ENCODE measurements at places on chromosomes 4 and X.
A peak's percentile ranks its signal among the peaks of the same experiment; 100 is the strongest.

DNA sequence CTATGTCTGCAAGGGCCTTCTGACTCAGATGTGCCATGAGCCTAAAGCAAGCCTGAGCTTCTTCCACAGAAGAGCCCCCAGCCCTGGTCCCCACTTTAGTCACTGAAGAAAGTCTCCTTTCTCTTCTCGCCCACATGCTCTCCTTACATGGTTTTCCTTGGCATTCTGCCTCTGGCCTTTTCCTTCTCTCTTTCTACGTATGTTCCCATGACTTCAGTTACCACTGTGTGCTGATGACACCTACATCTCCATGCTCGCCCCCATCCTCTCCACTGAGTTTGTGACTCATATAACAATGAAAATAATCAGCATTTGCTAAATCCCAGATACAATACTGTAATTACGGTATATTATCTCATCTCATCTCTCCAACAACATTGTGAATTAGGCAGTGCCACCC is 149.3 kb downstream of the AMMECR1 start:
- peak; percentile 10 for DNase-seq

- no peak for DNase-seq
These were observed 432.8 kb downstream of the ANKRD50 start for GRCh38 chr4:124279741-124280140.

DNA sequence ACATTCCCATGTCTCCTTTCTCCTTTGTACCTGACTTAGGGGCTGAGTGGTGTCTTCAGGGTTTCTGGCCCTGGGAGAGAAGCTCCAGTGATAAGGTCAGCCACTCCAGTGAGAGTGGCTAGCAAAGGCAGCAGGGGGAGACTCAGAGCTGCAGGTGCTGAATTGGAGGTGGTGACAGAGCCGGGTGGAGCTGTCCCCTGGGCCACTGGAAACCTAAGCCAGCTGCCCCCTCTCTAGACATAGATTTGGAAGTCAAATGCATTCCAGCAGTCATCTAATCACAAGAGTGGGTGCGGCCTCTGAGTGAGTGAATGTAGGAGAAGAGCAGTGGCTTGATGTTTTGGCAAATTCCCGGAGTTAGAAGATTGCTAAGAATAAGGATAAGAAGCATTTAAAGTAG is 28.5 kb downstream of the TRIM2 start:
- DNase-seq: no peak

GRCh38 chr4:40990899-40991265 is 223.5 kb downstream of the APBB2 start:
- DNase-seq: no peak

GRCh38 chr4:38046727-38047489 is 86.7 kb downstream of the PTTG2 start:
- peak; percentile 11 for DNase-seq

DNA sequence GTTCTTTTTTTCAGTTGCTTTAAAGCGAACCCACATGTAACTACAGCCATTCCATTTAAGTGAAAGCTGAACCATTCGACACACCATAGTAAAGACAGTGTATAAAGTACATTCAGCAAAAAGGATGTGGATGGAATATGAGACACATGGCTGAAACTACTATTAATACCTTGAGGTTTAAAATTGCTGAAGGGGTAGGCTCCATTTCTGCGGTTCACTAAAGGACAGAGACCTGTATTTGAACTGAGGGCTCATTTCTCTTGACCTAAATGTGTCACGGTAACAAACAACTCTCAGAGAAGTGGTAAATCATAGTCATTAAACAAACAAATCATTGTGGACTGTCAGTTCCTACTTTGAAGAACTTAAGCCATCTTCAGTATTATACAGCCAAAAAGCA is 1085.6 kb upstream of the TENM3 start:
- DNase-seq: no peak

DNA sequence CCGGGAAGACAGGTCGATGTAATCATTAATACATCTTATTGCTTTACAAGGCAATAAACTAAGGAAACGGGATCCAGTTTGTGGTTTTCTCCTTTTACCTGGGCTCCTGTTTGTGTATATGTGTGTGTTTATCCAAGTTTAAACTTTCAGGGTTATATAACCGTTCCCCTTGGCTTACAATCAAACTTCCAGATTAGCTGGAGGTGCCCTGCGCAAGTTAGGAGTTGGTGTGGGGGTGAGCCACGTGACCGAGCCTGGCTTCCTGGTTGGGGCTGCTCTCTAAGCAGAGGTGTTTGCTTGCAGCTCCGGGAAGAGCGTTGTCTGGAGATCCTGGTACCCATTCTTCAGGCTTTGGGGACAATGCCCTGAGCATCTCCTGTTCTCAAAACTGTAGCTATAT is 129.2 kb downstream of the FHDC1 start:
- DNase-seq: no peak

DNA sequence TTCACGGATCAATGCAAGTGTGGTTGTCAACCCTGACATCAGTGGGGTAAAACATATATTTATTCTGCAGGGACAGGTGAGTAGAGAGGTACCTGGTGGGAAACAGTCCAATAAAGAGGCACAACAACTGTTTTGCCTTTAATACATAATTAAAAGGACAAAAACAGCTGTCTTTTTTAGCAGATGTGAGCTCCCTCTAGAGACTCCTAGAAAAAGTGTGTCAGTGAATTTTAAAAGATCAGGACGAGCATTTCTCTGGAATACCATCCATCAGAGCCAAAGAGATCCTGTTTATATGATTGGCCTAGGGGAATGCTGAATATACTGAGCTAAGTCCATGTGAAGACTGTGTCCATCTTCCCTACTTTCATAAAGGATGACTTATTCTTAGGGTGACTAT is 58.3 kb downstream of the TMEM144 start:
- DNase-seq: no peak

DNA sequence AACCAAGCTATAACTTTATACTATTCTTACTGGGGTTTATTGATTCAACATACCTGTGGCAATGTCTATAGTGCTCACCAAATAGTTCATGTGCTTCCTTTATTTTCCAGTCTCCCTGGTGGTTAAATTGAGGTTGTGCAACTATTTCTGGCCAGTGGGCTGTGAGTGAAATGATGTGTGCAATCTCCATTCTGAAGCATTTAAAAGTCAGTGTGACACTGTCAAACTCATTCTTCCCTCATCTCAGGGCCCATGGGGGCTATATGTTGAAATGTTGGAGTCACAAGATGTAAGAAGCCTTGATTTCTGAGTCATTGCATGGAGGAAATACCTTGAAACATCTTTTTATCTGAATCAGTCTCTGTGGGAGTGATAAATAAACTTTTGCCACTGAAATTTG is 414.3 kb upstream of the RPS6KA3 start:
- DNase-seq: no peak

- no peak for DNase-seq
These were observed 40.9 kb upstream of the GYPA start for GRCh38 chr4:144181391-144181790.

GRCh38 chrX:102651242-102652011 is at the start of gene GPRASP1:
Gene GPRASP1 (plus strand): TSS chrX:102651483. CDS start chrX:102653914, 2,431 bp downstream.
- DNase-seq: no peak

DNA sequence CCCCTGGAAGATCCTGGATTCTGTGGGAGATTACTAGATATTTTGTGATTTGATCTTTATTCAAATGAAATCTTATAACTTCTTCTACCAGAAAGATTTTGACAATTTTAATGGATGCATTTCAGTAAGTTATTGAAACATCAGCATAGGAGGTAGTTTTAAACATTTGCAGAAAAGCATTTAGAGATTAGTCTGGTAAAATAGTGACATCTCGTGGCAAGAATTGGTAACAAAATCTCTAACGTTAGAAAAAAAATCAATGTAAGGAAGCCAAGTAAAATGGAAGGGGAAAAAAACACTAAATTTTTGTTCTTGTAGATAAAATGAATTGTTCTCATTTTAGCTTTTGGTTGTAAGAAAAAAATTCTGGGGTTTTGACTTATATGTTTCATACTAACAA is 73.3 kb downstream of the TASL start:
- peak; percentile 2 for DNase-seq

DNA sequence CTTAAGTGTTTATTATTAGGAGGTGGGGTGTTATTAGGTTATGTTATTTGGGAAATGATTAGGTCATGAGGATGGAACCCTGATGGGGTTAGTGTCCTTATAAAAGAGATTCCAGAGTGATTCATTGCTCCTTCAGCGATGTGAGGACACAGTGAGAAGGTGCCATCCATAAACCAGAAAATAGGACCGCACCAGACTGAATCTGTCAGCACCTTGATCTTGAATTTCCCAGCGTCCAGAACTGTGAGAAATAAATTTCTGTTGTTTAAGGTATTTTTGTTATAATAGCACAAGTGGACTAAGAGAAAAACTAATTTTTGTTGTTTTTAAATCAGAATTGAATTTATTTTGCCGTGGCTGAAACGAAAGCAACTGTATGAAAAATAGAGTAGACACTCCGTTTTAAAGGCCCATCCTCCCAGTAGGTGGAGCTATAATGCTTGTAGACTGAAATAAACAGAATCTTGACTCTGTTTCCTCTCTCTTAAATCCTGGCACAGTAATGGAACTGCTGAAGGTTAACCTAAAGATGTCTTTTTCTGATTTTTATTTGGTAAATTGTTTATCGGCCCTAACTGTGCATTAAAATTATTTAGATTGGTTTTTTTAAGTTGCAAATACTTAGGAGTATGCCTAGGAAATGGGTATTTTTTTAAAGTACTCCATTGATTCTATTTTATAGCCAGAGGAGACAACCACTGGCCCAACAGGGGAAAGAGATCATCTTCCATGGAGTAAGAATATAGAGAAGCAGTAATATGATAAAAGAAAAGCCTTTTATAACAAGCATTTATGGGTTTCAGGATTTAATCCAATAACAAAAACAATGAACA is 133.2 kb upstream of the ADAMTS3 start:
- peak; percentile 1 for DNase-seq

DNA sequence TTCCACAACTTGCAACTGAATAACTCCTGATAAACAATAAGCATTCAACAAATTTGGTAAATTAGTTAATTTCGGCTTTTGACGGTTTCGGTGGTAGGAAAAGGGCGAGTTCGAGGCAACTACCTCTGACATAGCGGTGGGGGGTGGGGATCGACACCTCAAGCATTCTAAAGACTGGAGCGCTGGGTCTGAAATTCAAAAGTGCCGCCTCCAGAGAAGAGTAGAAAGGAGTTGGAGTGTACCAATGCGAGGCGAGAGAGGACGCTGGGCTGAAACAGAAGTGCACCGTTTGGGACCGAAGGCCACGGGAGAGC is 725 bp downstream of the SMC1A start:
- no peak for DNase-seq

DNA sequence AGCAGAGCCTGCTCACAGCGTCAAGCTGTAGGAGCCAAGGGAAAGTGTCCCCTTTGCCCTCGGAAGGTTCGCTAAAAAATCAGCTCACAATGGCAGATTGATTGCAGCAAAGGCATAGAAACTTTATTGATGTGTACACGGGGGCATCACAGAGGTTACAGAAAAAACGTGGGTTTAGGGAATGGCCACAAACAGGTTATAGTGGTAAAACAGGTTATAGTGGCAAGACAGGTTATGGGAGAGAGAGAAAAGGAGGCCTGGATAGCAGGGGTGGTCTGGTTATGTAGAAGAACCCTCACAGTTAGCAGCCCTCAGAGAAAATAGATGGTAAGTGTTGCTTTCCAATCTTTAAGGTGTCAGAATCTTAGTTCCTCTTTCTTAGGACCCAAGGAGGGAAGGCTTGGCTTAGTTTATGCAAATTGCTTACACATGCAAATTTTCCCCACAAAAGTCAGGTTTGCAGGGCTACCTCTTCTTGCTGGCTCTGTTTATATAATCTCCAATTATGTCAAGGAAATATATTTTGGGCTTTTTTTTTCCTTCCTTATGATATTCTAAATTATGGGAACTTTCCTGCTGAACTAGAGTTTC is 113.7 kb downstream of the BMP15 start:
- no peak for DNase-seq

DNA sequence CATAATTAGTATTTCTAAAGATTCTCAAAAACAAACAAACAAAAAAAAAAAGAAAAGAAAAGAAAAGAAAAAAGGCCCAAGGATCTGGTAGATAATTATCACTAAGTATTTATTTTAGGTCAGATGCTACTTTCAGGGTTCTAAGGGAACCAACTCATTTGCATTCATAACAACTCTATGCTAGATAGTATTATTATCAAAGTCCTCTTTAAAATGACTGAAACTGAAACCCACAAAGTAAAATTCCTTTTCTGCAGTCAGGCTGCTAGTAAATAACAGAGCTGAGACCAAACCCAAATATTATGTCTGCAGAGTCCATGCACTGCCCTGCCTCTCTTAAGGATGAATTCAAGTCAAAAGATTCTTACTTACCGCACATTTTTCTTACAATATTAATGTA is 38.3 kb upstream of the MAPK10 start:
- DNase-seq: no peak

- DNase-seq: no peak
These were observed 744.8 kb upstream of the HS3ST1 start for GRCh38 chr4:12173496-12173895.

DNA sequence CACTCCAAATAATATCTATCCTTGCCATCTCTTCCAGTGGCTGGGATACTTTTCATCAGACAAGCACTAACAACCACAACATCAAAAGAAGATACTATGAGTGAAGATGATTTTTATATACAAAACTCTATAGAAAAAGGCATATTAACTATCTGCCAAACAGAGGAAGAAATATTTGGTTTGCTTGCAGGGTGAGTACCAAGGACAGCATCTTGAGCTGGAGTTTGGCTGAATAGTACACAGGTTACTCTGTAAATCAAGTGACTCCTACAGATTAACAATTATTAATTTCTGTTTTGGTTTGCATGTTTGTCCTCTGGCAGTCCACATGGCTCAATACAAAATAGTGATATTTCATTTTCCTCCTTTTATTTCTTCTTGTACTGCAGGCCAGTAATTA is 248.0 kb downstream of the RBMX2 start:
- DNase-seq: no peak

DNA sequence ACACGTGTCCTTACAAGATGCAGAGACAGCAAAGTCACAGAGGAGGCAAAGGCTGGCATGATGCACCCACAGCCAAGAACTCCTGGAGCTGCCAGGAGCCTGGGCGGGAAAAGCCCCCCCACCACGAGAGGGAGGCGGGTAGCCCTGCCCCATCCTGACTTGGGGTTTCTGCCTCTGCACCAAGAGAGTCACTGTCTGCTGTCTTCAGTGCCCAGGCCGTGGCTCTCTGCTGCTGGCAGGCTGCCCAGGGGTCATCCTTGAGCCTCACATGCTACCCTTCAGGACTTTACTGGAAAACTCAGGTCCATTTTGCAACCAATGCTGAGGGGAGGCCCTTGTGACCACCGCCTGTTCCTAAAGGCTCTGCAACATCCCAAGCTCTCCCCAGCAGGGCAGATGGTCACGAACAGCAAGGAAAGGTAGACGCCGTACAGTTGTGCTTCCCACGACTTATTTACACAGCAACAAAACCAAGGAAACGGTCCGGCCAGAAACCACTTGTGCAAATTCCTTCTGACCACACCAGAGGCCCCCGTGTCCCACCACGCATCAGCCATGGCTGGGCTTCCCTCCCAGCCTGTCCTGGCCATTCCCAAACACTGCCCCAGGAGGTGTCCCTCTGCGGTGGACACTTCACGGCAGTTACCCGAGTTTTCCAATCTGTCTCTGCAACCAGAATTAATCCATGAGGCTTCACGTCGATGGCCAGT is 56.9 kb downstream of the ACOX3 start:
- no peak for DNase-seq

GRCh38 chr4:125481334-125482045 is 166.7 kb downstream of the FAT4 start:
- no peak for DNase-seq

- DNase-seq: no peak
These were observed 58.6 kb downstream of the DCK start for GRCh38 chr4:71052034-71052433.

- DNase-seq: peak; percentile 91
These were observed 14.7 kb upstream of the ANXA5 start for GRCh38 chr4:121711263-121712000.

- DNase-seq: peak; percentile 46
These were observed 27.5 kb upstream of the ABCG2 start for GRCh38 chr4:88185906-88186305.

- no peak for DNase-seq
These were observed 175.6 kb upstream of the NRK start for GRCh38 chrX:105646592-105647372.

Data from HCEC 1CT (cell line).